GM12892 (cell line): ENCODE measurements at places on chromosomes 7 and 10.

- DNase-seq, result no peak
These were observed 1.0 kb downstream of the OSBPL3 start for GRCh38 chr7:24978843-24979469.

DNA sequence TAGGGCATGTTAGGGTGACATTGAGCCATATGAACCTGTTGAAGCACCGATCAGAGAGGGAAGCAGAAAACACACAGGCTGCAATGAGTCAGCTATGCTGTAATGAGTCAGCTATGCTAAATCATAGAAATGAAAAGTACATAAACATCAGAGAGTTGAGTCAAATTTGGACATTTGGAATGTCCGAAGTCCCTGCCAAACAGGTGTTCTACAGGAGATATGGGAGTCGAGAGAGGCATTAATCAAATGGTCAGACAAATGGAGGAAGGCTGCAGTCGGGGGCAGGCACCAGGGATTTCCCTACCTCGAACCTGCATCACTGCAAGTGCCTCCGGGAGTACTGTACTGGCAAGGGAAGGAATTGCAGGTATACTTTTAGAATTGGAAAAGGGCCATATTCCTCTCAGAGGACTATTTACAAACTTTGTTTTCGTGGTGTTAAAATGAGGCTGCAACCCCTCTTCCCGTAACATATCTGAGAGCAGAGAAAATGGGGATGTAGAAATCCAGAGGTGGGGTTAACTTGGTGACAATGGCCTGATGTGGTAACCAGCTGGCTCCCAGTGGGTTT lies 8.8 kb upstream of the ZC3HAV1 start:
- DNase-seq, result no peak

DNA sequence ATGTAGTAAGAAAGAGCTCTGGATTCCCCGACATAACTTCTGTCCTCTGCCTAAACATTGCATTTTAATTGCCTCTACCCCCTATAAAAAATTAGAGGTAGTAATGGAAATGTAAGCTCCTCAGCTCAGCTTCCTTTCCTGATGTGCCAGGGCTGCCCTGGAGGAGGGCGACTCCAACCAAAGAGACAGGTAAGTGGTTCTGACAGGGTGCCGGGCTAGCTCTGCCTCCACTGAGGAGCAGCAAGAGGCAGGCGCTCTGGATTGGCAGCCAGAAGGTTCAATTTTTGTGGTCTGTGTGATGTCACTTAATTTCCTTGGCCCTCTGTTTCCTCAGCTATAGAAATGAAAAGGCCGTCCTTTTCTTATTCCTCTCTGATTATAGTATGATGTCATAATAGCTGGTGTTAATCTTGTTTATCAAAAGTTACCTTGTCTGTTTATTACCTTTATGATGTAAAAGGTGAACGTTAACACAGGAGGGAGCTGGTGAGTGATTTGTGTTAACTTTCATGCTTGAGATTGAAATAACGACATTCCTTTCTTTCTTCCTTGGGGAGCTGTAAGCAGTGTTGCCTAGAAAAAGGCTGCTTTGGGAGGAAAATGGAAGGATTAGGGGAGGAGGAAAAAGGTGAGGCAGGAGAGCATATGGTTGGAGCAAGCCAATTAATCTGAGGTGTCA lies 51.8 kb downstream of the ANLN start:
- no peak for DNase-seq

DNA sequence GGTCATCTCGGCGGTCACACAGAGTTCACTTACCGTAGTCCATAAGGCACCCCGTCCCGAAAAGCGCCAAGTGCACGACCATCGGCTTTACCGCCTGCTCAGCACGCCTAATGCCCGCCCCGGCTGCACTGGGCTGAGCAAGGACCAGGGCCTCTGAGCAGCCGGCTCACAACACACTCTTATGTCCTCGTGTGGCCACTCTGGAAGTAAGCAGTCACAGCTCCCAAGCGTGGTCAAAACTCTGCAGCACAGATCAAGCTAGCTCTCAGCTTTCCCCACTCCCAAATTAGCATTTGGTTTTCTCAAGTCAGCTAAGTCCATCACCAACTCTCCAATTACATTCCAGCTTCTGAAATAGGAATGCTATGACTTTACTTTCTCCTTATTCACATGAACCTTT lies 57.7 kb downstream of the MAD1L1 start:
- DNase-seq, result no peak

- DNase-seq, result no peak
These were observed 655.0 kb downstream of the SDK1 start for GRCh38 chr7:3955751-3956696.

DNA sequence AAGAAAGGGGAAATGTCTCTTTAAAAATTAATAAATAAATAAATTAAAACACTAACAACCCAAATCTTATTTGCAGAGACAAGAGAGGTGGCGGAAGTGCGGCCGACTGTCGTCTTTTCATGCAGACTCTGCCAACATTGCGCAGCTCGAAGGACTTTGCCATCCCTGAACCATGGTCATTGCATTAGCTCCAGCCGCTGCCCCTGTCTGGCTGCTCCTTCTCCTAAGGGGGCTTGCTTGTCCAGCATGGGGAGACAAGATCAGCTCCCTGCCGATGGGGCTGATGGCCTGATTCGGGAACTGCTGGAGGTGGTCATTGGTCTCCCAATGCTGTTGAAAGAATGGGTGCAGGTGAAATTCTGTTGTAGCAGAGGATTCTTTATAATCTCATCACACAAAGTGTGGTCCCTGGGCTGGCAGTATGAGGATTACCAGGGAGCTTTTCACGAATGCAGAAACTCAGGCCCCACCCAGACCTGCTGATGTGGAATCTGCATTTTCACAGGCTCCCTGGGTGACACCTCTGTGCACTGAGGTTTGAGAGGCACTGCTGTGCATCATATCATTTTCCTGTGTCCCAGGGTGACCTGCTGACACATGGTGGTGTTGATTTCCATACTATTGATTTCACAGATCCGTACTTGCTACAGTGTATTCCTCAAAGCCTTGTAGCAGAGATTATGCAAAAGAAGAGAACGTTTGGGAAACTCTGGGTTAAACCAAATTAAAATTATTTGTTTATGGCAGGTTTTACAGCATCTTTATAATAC lies 172.4 kb upstream of the ZMIZ1 start:
- DNase-seq, result no peak

GRCh38 chr7:137952426-137952805 lies 49.5 kb downstream of the CREB3L2 start:
- DNase-seq, result no peak

GRCh38 chr10:124059551-124059950 lies 33.8 kb downstream of the CHST15 start:
- no peak for DNase-seq

DNA sequence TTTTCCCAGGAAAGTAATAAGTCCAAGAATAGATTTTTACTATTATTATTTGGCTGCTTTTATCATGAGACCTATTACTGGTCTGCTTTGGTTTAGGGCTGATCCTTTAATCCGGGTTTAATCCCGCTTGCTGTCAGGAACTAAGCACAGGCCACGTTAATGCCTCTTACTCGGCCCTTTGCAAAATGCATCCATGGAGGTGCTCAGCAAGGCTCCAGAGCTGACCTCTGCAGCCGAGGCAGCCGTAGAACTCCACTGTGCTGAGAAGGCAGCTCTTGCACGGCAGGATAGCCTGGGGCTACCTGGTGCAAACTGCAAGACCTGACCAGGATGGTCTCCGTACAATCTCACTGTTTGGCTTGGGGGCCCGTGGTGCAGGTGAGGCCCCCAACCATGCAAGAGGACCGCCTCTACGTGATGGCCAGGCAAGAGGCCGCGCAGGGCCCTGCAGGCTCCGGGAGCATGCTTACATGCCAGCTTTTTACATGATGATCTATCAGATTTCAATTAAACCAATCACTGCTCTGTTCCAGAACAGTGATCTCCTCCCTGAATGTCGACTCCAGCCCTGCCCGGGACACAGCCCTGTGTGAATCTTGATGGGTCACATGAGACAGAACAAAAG lies 10.4 kb upstream of the CALML3 start:
- no peak for DNase-seq

DNA sequence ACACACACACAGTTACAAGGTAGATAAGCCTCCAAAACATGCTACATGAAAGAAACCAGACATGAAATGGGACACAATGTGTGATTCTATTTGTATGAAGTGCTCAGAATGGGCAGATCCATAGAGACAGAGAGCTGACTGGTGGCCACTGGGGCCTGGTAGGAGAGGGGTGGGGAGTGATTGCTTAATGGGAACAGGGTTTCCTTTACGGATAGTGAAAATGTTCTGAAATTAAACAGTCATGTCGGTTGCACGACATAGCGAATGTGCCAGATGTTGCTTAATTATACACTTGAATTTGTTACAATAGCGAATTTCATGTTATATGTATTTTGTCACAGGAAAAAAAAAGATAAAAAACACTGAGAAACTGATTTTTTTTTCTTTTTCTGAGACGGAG lies 122.3 kb downstream of the SPDYE5 start:
- DNase-seq, result no peak

DNA sequence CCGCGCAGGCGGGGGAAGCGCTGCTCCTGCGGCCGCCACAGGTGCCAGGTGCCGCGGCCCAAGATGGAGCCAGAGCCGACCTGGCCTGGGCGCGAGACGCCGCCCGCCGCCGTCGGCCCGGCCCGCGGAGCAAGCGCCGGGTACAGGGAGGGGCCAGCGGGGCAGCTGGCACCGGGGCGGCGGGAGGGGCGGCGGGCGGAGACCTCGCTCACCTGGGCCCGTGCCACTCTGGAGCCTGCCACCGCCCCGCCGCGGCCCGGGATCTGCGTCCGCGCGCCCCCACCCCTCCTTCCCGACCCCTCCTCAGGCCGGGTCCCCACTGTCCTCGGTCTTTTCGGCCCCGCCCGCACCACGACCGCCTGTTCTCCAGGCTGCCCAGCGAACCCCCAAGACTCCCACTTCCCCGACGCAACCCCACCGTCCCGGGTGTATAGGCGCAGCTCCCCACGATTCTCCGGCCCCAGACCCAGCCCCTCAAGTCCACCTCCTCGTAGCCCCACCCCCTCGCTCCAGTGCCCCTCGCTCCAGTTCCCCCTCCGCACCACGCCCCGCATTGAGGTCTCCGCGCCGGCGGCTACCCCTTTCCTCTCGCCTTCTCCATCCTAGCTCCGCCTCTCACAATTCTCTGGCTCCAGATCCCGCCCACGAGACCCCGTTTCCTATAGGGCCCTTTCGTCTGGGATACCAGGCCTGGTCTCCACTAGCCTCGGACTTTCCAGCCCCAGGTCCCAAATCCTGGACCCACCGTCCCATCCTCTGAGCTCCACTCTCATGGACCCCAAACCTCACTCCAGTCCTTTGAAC lies at the start of gene GPRIN2:
TSS of gene GPRIN2 (minus strand) at position 144 of the 804 bp plus-strand sequence. CDS start 5,922 bp downstream, outside the sequence.
- no peak for DNase-seq
